Fibroblast of the conjunctiva (primary cell): ENCODE measurements at places on chromosomes 7 and 10.
A peak's percentile ranks its signal among the peaks of the same experiment; 100 is the strongest.

DNA sequence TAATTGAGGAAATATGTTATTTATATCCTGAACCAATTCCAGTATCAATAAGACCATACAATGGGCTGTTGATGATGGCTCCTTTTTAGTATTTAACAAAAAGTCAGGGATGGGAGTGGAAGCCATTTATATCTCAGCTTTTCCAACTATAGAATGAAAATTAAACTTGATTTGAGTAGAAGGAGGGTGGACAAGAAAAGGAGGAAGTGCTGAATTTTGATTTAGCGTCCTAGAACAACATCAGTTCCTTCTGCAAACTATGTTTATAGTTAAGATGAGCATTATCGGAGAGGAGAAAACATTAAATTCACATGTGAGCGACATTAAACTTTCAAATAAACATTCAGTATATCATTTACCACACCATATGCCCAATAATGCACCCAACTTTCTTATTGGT, 149.3 kb upstream of the YAE1 start:
- DNase-seq, result no peak

DNA sequence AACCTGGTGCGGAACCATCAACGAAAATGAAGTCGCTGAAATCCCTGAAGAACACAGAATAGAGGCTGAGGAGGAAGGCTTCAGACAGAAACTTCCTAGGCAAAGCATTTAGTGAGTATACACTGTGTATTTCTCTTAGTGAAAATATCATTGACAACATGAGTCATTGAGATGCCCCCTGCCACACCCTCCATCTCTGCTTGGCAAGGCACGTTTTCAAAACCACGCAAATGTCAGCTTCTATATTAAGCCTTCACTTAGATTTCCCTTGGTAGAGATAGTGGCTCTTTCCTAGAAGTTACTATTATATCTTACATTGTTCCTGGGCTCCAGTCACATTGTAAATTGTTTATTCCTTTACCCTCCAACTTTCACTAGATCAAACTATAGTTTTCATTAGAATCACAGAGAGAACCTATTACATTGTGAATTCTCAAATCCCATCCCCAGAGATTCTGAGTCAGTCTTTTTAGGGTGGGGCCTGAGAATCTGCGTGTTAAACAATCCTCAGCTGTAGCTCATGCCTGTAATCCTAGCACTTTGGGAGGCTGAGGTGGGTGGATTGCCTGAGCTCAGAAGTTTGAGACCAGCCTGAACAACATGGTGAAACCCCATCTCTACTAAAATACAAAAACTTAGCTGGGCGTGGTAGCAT, 4.6 kb upstream of the SKAP2 start:
- DNase-seq, result no peak

- DNase-seq, result no peak
Observed at GRCh38 chr7:130345136-130345535, 520 bp downstream of the CPA5 start.

DNA sequence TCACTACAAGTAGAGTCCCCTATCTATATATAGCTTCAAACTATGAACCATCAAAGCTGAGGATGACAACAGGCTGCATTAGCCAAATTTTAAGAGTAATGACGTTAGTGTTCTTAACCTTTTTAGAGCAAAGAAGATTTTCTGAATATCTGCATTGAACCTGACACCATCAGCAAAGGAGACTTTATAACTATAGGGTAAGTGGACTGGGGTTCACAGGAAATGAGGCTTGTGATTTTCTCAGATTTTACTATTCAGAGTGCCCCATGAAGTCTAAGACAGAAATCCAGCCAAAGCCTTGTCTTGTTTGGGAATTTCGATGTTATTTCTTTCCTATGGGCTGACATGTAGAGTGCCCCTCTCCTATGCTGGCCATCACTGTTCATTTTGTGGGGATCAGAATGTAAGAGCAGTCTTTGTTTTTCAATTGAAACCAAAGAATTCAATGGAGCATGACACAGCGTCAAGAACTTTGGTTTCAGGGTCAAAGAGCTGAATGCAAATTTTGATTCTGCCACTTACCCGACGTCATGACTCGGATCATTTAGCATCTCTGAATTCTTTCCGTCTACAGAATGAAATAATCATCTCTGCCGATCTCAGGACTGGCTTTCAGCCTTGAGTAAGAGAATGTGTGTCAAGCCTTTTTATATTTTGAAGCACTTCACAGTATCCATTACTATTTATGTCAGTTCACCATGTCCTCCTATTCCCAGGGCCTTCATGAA, 52.7 kb downstream of the DENND11 start:
- DNase-seq, result no peak

GRCh38 chr7:21370283-21370982, 57.5 kb upstream of the SP4 start:
- DNase-seq, result no peak

DNA sequence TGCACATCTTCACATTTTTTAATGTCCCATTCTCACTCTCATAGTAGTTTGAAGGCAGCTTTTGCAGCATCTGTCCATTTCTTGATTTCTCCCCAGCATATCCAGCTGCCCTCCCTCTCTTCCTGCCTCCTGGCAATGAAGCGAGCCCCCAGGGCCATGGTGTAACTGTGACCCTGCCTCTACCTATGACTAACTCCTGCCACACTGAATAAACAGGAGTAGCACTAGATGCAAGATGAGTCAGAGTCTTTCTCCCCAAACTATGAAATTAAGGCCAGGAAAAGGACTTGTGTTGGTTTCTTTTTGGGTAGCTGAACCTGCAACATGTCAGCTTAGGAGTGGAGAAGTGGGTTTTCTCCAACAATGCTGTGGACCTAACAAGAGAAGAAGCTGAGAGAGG, 329.0 kb downstream of the RNLS start:
- peak; percentile 43 for DNase-seq

DNA sequence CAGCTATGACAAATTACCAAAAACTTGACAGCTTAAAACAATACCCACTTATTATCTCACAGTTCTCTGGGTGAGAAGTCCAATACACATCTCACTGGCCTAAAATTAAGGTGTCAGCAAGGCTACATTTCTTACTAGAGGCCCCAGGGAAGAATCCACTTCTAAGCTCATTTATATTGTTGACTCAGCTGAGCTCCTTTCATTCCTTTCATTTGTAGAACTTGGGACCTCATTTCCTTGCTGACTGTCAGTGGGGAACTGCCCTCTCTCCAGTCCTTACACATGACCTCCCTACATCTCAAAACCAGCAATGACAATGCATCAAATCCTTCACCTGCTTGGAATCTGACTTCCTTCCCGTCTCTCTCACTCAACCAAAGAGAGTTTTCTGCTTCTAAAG, 240.3 kb downstream of the IPMK start:
- no peak for DNase-seq

- DNase-seq, result no peak
Observed at GRCh38 chr10:7941576-7941975, 112.9 kb upstream of the GATA3 start.

DNA sequence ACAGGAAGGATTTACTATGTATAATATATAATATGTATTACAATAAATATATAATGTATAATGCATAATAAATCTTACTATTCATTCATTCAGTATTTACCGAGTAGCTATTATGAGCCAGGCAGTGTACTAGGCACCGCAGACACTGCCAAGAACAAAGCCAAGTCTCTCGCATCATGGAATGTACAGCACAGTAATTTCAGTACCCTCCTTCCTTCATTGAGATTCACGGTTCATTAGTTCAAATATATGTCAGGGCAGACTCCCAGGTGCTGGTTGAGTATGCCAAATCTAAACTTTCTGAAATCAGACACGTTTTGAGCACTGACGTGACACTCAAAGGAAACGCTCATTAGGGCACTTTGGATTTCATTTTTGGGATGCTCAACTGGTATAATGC, 9.1 kb downstream of the USP6NL start:
- no peak for DNase-seq

DNA sequence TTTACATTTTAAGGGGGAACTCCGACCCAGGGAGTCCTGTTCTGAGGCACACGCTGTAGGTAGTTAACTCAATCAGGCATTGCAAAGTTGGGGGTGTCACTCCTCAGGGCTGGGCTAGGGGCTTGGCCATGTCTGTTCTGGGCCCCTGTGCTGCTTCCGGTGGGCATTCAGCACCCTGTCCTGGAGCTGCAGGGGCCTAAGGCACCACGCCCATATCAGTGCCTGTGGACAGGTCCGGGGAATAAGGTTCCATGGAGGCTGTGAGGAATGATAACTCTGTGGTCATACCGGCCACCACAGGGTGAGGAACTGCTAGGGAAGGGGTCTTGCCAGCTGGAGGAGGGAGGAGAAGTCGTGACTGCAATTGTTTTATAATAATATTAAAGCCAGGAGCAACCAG, 539.1 kb upstream of the FOXK1 start:
- no peak for DNase-seq

DNA sequence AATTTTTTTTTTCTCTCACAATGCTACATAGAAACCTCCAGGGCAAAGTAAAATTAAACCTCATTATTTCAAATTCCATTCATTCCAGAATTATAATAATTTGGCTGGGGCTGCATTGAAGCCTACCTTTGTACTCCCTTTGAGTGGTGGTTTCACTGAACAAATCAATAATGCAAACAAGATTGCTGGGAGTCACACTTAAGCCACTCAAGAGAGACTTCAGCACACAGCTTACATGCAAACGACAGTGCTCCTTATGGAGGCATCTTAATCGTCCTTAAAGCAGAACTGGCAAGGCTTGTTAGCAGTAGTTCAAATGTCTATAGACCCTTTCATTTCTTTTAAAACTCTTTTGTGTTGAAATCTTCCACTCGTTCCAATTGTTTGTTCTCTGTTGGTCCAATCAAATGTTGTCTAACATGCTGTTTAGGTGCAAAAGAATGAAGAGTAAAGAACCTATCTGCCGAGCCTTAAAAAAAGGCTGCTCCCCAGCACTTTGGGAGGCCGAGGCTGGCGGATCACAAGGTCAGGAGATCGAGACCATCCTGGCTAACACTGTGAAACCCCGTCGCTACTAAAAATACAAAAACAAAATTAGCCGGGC, 294.9 kb downstream of the FGFR2 start:
- DNase-seq, result no peak

DNA sequence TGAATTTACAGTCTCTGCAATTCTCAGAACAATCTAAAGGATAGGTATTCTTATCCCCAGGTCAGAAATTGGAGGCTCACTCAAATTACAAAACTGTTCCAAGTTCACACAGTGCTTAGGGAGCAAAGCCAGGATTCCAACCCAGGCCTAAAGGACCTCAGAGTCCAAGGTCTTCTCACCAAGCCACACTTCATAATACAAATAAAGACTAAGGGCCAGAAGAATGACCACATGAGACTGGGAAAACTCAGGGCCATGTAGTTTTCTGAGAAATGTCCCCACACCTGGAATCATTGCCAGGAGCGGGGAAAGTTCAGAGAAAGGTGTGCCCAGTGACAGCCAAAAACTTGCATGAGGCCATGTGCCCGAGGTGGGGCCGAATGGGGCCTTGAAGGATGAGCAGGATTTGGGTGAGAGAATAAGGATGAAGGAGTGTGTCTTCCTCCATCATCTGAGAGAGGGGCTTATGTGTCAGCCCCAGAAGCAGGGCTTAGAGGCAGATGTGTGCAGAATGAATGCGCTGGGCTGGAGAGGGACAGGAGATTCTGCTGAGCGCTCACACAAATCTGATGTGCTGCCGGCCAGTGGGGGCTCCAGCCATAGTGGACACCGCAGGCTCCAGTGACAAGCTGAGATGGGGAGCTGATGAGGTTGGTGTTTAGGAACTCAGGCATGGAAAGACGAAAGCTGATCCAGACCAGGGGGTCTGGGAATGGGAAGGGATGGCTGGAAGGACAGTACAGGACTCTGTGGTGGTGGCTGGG, 35.9 kb downstream of the BLNK start:
- DNase-seq, result no peak

DNA sequence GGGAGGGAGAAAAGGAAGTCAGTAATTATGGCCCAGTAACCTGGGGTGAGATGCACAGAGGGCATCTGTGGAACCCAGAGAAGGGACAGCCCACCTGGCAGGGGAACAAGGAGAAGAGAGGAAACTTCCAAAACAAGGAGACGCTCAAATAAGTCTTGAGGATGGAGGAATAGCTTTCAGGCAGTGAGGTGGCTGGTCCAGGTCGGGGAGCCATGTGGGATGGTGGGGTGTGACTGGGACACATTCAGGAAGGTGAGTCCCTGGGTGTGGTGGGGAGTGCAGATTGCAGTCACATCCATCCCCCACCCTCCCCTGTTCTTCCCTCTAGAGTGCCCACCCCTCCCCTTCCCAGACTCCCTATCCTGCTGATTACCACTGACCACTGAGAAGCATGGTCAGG, 175.4 kb downstream of the GRID1 start:
- DNase-seq, result no peak

DNA sequence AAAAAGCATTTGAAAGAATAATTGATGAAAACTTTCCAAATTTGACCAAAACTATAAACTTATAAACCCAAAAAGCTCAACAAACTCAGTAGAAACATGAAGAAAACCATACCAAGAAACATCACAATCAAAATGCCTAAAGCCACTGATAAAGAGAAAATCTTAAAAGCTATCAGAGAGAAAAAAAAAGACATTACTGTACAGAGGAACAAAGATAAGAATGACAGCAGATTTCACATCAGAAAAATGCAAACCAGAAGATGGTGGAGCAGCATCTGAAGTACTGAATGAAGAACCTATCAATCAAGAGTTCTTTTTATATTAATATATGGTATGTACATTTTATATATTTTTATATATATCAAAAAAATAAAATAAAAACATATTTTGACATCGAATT, 2.4 kb upstream of the GPAM start:
- DNase-seq, result no peak

- peak; percentile 48 for DNase-seq
Observed at GRCh38 chr10:61643316-61643751, 19.4 kb upstream of the CABCOCO1 start.
